ENCODE measurements at places on chromosomes 12 and 14. TPM values are rescaled to one million over a fixed set of nuclear protein-coding genes. Genes with fewer than 3 reads are reported as not detected.

- no peak for DNase-seq
Measured at GRCh38 chr12:10397296-10397695, 7.5 kb upstream of the KLRK1 start.

The ALDH6A1 gene
- total RNA-seq: 6.1 TPM

DNA sequence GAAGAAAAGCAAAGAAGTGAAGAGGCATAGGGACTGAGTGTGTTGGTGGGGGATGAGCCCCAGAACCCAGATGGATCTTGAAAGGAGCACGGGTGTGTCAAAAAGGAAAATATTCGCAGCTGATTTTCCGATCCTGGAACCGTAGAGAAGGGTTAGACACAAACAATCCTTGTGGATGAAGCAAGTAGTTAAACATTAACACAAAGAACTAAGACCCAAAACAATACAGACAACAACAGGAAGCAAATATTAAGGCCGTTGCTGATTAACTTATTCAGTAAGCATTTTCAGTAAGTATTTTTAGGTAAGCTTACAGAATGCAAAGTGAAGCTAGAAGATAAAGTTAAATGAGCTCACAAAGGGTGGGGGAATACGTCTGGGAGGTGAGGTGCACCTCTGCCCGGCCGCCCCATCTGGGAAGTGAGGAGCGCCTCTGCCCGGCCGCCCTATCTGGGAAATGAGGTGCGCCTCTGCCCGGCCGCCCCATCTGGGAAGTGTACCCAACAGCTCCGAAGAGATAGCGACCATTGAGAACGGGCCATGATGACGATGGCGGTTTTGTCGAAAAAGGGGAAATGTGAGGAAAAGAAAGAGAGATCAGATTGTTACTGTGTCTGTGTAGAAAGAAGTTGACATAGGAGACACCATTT is 62.8 kb upstream of the PRB2 start:
- no peak for DNase-seq

The NEUROD4 gene
- total RNA-seq: not detected

- no peak for DNase-seq
Measured at GRCh38 chr14:53218161-53218560, 65.0 kb upstream of the DDHD1 start.

DNA sequence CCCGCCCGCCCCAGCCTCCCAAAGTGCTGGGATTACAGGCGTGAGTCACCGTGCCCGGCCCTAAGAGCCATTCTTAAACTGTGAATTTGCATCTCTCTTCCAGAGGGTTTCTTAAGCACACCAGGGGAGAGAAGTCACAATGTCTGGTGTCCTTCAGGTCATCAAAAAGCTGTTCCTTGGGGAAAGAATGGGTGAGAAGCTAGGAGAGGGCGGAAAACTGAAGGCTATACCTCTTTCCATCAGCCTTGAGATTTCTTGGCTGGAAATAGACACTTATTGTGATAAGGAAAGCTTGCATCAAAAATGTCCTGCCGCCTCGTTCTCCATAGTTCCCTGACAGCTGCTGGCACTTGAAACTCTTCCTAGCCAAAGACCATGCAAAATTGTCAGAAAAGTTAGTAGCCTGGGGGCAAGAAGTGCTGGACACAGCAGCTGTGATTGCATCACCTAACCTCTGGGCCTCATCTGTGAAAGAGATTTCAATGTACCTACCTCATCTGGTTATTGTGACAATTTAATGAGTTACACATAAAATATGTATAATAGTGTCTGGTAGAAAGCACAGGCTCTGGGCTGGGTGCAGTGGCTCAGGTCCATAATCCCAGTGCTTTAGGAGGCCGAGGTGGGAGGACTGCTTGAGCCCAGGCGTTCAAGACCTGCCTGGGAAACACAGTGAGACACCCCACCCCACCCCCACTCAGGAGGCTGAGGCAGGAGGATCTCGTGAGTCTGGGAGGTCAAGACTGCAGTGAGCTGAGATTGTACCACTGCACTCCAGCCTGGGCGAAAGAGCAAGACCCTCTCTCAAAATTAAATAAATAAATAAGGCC is 9.7 kb upstream of the UBC start:
- peak; percentile 57 for DNase-seq

GRCh38 chr12:6312529-6313325 is 2.2 kb downstream of the PLEKHG6 start:
- peak; percentile 48 for DNase-seq

- DNase-seq: no peak
Measured at GRCh38 chr14:30138567-30138966, 210.9 kb upstream of the PRKD1 start.

The TBPL2 gene
- not detected for total RNA-seq

DNA sequence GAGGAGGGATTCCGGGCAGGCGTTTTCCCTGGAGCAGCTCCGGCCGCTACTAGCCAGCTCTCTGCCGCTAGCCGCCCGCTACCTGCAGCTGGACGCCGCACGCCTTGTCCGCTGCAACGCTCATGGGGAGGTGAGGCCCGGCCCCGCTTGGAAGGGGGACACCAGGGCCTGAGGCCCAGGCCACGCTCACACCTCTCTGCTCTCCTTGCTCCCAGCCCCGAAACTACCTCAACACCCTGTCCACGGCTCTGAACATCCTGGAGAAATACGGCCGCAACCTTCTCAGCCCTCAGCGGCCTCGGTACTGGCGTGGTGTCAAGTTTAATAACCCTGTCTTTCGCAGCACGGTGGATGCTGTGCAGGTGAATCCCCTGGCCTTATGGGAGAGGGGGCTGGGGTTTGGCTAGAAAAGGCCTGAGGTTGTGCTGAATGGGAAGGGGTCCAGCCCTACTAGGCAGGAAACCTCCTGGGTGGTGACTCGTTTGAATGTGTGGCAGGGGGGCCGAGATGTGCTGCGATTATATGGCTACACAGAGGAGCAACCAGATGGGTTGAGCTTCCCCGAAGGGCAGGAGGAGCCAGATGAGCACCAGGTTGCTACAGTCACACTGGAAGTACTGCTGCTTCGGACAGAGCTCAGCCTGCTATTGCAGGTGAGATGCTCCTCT is 597 bp downstream of the RNF31 start:
- no peak for DNase-seq

GRCh38 chr12:48388938-48389337 is 38.2 kb upstream of the ZNF641 start:
- DNase-seq: peak; percentile 38

The CCDC196 gene
- not detected for total RNA-seq

DNA sequence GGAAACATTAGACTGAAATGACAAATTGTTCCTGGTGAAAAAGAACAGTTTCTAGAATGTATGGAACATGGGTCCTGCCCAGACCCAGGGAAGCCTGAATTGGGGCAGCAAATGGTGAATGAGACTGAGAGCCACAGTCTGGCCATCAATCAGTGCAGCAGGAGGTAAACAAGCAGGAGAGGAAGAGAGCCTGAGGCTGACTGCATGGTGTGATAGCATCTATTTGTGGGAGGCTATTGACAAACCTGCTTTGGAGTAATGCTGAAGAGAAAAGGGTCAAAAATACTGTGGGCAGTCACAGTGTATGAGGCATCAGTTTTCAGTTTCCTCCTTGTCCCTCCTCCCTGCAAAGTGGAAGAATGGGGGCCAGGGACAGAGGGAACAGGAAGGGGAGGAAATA is 136.8 kb downstream of the ANKS1B start:
- no peak for DNase-seq

DNA sequence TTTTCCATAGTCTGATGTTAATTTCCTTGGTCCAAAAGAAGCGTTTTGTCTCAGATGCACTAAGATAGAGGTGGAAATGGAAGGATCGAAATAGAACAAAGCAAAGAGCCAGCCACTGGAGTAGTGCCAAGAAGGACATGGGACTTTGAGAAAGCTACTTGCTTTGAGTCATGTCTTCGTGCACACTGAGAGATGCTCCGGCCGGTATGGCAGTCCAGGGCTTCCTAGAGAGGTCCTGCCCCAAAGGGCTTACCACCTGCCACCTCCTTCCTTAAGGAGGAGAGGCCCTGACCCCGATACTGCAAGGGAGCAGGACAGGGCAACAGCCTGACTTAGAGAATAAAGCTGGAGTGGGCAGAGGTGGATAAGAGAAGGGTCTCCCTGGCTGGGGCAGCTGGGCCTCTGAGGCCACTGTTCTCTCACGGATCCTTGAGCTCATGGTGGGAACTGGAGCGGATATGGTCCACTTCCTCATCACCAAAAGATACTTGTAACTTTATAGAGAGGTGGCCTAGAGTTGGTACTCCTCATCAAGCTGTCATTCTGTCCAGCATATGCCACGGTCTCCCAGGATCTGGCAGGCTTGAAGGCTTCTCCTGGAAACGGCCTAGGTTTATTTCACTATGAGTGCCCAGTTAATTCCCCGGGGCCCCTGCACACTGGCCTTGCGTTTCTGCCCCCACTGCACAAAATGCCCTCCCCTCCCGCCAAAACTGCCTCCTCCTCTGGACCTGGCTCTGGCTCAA is 57.4 kb downstream of the FOXN3 start:
- no peak for DNase-seq

The KRT73 gene
- not detected for total RNA-seq

GRCh38 chr12:96808587-96808986 is 98.5 kb upstream of the NEDD1 start:
- DNase-seq: no peak

The TAS2R8 gene
- not detected for total RNA-seq

The PROX2 gene
- not detected for total RNA-seq

- DNase-seq: peak; percentile 37
Measured at GRCh38 chr12:124835656-124836410, 27.8 kb downstream of the SCARB1 start.

- no peak for DNase-seq
Measured at GRCh38 chr14:77681196-77682157, 26.3 kb downstream of the ALKBH1 start.

The A2M gene
- total RNA-seq: 0.95 TPM

The C12orf60 gene
- 4.5 TPM for total RNA-seq

GRCh38 chr12:98948343-98948949 is 303.4 kb downstream of the APAF1 start:
- no peak for DNase-seq

- DNase-seq: no peak
Measured at GRCh38 chr12:98678946-98679610, 34.0 kb downstream of the APAF1 start.

- DNase-seq: no peak
Measured at GRCh38 chr12:65814038-65814437, 10.2 kb upstream of the HMGA2 start.

DNA sequence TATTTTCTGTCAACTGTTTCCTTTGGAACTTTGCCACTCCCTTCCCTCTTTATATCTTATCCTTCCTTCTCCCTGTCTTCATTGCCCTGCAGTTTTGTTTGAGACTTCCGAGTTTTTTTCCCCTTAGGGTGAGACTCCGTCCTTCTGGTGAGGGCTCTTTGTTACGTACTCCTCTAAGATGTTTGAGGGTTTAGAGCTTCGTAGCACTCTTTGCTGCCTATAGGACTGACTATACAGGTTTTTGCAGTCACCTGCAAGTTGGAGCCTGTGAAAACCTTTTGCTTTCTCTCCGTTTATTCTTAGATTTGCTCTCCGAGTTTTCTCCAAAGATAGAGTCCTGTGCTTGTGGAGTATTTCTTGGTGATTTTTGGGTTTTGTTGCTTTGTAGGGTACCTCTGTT is 41.7 kb upstream of the MYRFL start:
- no peak for DNase-seq

The KLRB1 gene
- total RNA-seq: not detected

- DNase-seq: no peak
Measured at GRCh38 chr12:97301576-97301975, 161.0 kb upstream of the RMST start.

DNA sequence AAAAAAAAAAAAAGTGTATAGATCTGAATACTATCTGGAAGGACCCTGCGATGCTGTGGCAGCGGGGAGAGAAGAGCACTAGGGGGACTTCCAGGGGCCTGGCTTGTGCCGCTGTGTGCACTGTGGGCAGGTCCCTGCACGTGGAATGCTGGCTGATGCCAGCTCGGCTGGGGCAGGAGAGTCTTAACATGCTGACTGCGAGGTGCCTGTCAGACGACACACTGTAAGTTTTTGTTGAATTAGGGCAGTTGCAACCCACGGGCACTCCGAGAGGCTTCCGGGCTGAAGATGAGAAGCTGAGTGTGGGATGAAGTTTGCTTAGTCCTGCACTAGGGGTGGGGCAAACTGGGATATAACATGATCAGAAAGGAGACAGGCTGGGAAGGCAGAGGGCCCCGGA is 10.7 kb downstream of the GLT1D1 start:
- DNase-seq: no peak

DNA sequence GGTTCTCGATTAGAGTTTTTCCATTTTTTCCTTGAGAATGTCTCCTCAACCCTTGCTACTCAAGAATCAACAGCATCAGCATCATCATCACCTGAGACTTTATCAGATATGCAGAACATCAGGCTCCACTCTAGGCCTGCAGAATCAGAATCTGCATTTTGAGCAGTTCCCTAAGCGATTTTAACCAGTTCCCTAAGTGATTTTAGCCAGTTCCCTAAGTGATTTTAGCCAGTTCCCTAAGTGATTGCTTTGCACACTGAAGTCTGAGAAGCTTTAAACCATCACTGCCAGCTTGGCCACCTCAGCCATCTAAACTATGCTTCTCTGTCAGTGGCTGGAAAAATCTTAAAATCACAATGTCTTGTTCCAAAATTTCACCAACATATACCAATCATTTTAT is 29.4 kb upstream of the SLC38A1 start:
- DNase-seq: no peak

DNA sequence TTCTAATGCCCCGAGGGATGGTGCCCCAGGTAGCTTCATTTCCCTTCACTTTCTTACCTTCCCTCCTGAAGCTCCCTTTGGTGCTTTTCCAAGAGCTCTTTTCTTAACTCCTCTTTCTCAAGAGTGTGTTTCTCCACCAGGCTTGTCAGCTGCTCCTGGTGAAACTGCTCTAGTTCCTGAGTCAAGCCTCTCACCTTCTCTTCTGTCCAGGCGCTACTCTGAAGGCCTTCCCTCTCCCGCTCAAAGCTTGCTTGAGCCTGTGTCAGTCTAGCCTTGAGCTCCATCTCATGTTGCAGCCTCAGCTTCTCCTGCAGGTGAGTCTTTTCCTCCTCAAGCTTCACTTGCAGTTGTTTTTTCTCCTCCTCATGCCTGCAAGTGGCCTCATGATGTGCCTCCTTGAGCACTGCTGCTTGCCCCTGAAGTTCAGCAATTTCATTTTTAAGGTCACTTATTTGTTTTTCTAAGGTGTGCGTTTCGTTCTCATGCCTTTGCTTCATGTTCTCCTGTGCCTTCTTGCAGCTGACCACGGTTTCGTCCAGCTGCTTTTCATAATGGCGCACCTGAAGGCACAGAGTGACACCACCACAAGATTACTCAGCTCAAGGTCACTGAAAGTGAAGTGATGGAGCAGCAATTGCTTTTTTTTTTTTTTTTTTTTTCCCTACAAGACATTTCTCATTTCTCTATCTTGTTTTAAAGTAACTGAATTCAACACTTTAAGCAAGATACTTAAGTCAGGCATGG is 71.0 kb downstream of the NIN start:
- no peak for DNase-seq

The KIAA0586 gene
- total RNA-seq: 81.4 TPM

DNA sequence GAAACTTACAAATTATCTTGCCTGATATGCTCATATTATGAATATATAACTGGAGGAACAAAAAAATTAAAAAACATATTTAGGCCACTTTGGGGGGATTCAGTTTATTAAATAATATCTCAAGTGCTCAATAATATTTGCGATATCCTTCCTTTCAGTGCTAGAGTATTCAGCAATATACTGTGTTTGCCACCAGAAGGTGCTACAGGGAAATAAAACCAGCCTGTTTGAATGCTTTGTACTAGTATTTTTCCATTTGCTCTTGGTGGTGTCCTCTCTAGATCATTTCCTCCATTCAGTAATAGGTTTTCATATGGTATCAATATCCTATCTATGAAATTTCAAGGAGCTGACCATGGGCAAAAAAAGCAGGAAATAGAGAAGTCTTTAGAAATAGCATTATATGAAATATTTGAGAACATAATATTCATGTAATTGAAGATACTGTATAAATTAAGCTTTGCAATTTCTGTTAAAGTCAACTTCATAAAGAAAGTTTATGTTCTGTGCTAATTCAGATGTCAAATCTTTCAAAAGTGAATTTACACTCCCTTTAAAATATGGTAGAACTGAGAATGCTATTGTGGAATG is 106.2 kb upstream of the NAV3 start:
- DNase-seq: peak; percentile 41
